ENCODE measurements at places on chromosomes 4 and X. TPM values are rescaled to one million over a fixed set of nuclear protein-coding genes. Genes with fewer than 3 reads are reported as not detected.
A peak's percentile ranks its signal among the peaks of the same experiment; 100 is the strongest.

DNA sequence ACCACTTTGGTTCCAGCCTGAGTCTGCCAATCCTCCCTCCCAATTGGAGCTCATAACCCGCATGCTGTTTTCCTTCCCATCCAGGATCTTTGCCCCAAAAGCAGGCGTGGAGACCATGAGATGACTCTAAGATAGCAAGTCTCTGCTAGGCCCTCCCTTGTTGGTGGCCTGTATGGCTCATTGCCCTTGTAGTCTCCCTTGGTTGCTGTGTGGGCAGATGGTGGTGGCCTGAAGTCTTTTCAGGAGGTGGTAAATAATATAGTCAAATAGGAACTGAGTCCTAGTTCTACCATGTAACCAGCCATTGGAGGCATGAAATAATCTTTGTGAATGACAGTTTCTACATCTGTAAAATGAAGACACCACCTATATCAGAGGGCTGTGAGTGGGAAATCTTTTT lies 1.2 kb downstream of the ATP6AP1 start:
- H3K4me3 ChIP-seq, result peak overlapping the region; percentile 79
- no peaks in the 10 kb centered on the region for H3K27me3 ChIP-seq
- DNase-seq, result no peak
- H3K4me1 ChIP-seq, result peaks cover 13% of the 10 kb centered on the region
- no peaks in the 10 kb centered on the region for H3K36me3 ChIP-seq

CAPN6 gene
- total RNA-seq, result not detected

DNA sequence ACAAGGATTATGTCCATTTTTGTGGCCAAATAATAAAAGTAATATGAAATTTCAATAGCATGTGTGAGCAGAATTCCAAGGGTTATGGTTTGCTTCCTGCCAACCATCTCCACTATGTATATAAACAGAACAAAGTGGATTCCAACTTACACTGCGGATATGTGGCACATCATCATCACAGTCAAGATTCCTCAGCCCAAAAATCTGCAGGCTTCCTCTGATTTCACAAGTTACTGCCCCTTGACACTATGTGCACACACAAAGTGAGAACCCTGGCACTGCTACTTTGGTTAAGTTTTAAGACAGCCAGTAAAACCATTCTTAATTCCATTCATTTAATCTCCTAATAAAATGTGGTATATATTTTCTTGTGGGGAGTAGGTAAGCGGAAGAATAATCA lies 76.4 kb downstream of the LEF1 start:
- H3K4me3 ChIP-seq, result peak overlapping the region; percentile 57
- H3K27me3 ChIP-seq, result no peaks in the 10 kb centered on the region

GRCh38 chrX:72126048-72126415 lies 5.7 kb downstream of the RTL5 start:
- H3K4me3 ChIP-seq, result no peak overlapping the region
- peaks cover 48% of the 10 kb centered on the region for H3K27me3 ChIP-seq
- H3K4me1 ChIP-seq, result peaks cover 13% of the 10 kb centered on the region
- no peaks in the 10 kb centered on the region for H3K36me3 ChIP-seq
- no peak overlapping the region for H3K27ac ChIP-seq

DNA sequence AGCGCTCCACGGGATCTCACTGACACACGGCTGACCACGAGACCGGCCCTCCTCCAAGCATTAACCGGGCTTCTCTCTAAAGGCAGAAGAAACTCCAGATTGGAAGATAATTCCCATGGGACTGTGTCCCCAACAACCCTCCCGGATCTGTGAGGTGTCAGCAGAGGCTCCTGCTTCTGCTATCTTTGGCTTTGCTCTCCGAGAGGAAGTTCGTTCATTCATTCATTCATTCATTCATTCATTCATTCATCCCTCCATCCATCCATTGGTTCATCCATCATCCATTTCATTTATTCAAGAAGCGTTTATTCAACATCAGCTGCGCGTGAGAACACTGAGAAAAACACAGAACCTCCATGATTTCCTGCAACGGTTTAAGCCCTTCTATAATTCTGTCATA lies 11.5 kb downstream of the ADRA2C start:
- H3K27ac ChIP-seq, result no peak overlapping the region
- peaks cover 4% of the 10 kb centered on the region for H3K36me3 ChIP-seq
- no peak for DNase-seq
- peaks cover 5% of the 10 kb centered on the region for H3K27me3 ChIP-seq
- no peaks in the 10 kb centered on the region for H3K4me1 ChIP-seq

NKX3-2 gene
- total RNA-seq, result not detected
